ENCODE measurements at places on chromosomes 1 and 21.
A peak's percentile ranks its signal among the peaks of the same experiment; 100 is the strongest.

- no peak for DNase-seq
Observed at GRCh38 chr1:17539118-17539476, 401 bp upstream of the ARHGEF10L start.

- no peak for DNase-seq
Observed at GRCh38 chr21:31798842-31799704, 67.2 kb upstream of the SCAF4 start.

- no peak for DNase-seq
Observed at GRCh38 chr1:40818264-40818961, 34.8 kb downstream of the KCNQ4 start.

GRCh38 chr1:9766759-9767442 is 56.9 kb downstream of the CLSTN1 start:
- DNase-seq, result peak; percentile 96

DNA sequence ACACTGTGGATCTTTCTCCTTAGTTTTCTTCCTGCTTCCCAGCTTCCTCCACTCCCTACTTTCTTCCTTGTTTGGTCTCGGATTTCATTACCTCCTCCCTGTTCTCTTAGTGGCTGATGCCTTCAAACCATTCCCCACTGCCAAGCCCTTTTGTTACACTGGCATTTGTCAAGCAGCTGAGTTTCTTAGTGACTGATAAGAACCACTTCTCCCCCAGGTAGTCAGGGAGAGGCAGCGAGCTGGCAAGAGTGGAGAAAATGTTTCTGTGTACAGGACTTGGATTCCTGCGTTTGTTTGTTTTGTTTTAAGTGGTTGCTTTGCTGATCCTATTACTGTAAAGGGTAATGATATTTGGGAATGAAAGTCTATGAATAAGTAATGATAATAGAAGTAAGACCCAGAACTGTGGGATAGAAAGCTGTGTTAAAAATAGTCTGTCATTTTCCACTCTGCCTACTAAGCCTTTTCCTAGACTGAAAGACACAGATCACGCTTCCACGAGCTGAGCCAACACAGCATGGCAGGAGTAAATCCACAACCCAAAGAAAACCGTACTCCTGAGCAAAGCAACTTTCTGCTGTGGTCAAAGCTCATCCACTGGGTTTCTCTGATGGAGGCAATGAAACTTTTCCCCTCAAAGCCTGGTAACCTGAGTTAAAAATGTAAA is 10.1 kb upstream of the SERTAD4 start:
- DNase-seq, result no peak

DNA sequence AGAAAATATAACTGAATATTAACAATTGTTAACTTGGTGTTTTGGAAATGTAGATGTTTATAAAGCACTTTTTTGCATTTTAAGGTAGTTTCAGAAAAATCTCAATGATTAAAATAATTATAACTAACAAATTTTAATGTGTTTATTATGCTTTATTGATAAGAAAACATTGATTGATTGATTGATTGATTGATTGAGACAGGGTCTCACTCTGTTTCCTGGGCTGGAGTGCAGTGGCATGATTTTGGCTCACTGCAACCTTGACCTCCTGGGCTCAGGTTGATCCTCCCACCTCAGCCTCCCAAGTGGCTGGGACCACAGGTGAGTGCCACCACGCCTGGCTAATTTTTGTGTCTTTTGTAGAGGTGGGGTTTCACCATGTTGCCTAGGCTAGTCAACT is 93.7 kb upstream of the QSOX1 start:
- no peak for DNase-seq

GRCh38 chr1:40394491-40395172 is 21.1 kb downstream of the SMAP2 start:
- DNase-seq, result no peak

DNA sequence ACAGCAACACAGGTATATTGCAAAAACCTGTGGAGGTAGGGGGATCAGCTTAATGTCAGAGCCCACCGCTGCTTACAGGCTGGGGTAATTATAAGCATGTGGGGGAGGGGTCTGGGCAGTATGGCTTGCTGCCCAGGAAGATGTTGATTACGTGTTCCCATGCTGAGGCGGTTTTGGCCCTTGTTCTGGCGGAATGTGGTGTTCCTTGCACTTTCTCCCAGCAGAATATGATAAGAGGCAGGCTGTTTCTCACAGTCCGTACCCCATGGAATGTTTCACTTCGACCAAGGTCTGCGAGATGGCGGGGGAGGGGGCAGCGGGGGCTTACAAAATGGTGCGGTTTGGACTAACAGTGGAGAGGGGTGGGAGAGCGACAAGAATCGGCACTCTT is 9.8 kb upstream of the HPCAL4 start:
- DNase-seq, result no peak

- DNase-seq, result no peak
Observed at GRCh38 chr1:169250022-169250421, 117.6 kb downstream of the NME7 start.
